Astrocyte of the spinal cord (primary cell): ENCODE measurements at places on chromosomes 7 and 10.

GRCh38 chr10:78313636-78314035 lies 280.0 kb downstream of the RPS24 start:
- DNase-seq: no peak

DNA sequence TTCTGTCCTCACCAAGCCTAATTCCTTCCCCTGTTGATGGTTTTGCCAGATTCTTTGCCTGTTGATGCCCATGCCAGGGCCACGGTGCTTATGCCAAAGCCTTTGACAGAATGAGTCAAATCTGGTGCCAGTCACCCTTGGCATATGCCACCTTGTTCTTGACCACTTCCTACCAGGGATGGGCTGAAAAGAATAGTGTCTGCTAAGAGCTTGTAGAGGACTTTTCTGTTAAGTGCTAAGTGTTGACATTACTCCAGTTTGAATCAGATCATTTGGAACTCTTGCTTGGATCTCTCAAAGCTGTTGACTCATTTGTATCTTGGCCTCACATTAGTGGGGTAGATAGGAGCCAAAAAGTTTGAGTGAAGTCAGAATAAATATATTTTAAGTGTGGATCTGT lies 661.2 kb downstream of the AUTS2 start:
- peak; percentile 28 for DNase-seq

- DNase-seq: no peak
Observed at GRCh38 chr10:96125142-96125515, 5.0 kb upstream of the ZNF518A start.

DNA sequence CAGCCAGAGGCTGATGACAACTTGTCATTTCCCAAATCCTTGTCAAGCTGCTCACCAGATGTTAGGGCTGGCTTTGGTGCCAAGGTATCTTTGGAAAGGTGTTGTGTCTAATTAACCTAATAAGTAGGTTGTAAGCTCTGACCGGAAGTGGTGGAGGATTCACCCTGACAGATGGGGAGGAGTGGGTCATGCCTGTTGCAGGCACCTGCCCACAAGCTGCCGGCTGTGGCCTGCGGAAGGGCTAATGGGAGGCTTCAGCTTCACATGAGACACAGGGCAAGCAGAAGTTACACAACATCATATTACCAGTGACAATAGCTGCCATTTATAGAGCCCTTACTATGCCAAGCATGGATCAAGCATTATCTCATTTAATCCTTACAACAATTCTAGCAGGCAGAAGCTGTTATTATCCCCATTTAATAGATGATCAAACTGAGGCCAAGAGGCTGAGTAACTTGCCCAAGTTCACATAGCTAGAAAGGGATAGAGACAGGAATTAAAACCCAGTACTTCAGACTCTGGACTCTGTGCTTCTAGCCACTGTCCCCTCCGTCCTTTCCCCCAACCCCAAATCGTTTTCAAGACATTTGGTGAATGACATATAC lies 63.1 kb upstream of the DUSP5 start:
- DNase-seq: no peak

DNA sequence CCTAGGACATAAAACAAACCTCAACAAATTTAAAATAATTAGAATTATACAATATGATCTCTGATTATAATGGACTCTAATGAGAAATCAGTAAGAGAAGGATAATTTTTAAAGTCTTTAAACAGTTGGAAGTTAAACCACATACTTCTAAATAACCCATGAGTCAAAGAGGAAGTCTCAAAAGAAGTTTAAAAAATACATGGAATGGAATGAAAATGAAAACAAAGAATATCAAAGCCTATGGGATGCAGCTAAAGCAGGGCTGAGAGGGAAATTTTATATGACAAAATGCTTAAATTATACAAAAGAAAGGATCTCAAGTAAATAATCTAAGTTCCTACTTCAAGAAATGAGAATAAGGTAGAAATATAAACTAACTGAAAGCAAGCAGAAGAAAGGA lies 460.5 kb downstream of the RPS24 start:
- no peak for DNase-seq
